ENCODE measurements at places on chromosomes 5 and 9. TPM values are rescaled to one million over a fixed set of nuclear protein-coding genes. Genes with fewer than 3 reads are reported as not detected.
A peak's percentile ranks its signal among the peaks of the same experiment; 100 is the strongest.

- DNase-seq: no peak
Measured at GRCh38 chr5:126976520-126977172, 53.7 kb downstream of the MARCHF3 start.

DNA sequence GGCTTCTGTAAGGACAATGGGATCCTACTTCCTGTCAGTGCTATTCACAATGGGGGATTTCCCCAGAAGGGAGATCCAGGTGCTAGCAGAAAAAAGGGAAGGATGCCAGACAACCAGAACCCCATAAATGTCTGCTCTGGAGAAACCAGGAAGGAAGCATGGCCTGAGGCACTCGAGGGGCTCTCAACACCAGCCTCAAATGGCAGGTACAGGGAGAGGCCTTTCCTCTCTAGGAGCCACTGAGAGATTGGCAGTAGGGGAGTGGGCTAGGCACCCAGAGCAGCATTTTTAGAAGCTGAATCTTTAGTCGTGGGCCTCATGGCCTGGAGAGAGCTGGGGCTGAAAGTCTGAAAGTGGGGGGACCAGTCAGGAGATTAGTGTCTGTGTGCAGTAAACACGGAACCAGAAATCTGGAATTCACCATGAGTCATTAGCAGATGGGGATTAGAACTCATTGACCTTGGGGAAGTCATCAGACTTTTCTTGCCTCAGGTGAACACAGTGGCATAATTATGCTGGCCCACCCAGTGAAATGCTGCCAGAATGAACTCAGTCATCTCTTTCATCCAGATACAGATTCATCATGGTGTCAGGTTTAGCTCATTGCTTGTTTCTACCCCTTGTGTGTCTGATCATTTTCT is 28.3 kb downstream of the ARHGEF28 start:
- DNase-seq: no peak

- no peak for DNase-seq
Measured at GRCh38 chr5:168596927-168597326, 17.8 kb upstream of the PANK3 start.

DNA sequence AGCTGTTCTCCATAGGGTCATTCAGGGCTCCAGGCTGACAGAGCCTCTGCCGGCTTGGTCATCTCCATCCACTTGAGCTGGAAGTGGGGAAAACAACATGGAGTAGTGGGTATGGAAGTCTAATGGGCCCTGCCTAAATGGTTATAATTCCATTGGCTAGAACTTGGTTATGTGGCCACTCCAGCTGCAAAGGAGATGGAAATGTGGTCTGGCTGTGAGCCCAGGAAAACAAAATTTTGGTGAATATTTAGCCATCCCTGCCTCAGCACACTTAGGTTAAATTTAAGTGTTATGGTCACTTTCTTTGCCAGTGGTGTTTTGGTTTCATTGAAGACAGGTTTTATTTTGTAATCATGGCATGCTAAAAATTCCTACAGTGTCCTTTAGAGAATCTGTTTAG is 112.3 kb downstream of the SMARCA2 start:
- DNase-seq: no peak

- no peak for DNase-seq
Measured at GRCh38 chr5:13944560-13945199, at the start of gene DNAH5. TSS of gene DNAH5 (minus strand) at chr5:13944688. CDS start at chr5:13944438, 250 bp downstream.

DNA sequence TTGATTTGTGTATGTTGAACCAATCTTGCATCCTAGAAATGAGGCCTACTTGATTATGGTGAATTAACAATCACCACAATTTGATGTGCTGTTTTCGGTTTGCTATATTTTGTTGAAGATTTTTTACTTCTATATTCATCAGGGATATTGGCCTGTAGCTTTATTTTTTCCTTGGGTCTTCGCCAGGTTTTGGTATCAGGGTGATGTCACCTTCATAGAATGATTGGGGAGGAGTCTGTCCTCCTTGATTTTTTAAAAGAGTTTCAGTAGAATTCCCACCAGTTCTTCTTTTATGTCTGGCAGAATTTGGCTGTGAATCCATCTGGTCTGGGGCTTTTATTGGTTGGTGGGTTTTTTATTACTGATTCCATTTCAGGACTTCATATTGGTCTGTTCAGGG is 115.2 kb downstream of the CPLANE1 start:
- DNase-seq: no peak

DNA sequence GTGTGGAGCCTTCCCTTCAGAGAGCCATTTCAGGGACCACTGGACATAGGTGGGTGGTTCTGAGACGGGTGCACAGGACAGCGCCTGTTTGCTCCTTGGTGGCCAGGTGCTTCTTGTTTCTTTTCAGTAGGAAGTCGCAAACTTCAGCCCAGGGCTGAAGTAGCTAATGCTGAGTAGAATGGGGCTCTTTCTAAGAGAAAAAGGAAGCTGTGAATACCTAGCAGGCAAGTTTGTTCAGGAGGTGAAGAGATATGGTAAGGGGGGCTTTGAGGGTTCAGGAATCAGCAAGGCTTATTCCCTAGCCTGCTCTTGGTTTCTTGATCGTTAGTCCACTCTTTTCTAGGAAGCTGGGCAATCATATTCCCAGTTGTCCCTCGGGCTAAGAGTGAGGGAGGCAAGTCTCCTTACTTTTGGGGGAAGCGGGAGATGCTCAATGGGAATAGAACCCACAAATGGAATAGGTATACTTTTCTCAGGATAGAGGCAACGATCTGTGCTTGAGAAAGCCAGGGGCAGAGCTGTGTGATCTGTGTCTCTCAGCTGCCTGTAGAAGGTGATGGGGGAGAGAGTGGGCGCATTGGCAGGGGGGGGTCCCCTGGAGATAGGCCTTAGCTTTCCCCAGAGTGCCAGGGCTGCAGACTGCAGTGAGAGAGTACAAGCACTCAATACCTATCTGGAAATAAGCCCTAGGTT is 1.9 kb upstream of the PURA start:
- DNase-seq: no peak

DNA sequence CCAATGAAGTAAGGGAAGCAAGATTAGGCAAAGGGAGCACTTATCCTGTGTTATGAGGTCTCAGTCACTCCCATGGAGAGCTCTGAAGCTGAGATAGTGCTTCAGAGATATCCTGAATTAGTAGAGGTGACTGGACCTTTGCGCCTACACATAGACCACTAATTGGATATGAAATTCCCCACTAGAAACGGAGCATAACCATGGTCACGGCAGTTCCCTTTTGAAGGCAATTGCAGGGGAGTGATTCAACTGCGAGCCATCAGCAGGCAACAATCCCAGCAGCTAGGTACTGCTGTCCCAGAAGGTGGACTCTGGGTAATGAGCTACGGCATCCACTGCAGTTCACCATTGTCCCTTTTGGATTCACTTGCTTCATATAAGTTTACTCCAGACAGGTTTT is 267.7 kb upstream of the RASA1 start:
- DNase-seq: no peak

GRCh38 chr5:82314964-82315758 is 37.0 kb upstream of the RPS23 start:
- DNase-seq: no peak

- DNase-seq: no peak
Measured at GRCh38 chr5:50550993-50551392, 109.9 kb upstream of the EMB start.

DNA sequence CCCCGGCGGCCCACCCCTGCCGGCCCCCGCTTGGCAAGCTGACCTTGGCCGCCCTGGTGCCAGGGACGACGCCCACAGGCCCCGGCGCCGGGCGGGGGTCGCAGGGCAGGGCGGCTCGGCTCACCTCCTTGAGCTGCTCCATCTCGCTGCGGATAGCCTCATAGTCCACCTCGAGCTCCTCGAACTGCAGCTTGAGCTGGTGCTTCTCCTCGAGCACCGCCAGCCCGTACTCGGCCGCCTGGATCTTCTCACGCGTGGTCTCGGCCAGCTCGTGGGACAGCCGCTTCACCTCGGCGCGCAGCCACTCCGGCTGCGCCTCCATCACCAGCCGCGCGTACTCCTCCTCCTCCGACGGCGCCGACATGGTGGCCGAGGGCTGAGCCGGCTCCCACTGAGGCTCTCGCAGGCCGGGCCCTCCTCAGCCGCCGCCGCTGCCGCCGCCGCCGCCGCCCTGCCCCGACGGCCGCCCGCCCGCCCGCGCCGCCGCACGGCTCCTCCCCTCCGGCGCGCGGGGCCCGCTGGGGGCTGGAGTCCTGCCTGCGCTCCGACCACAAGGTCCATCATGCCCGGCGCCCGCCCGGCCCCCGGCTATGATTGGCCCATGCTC is at the start of gene BICD2:
Gene BICD2, minus strand, starts transcription at position 453 of the 607 bp plus-strand sequence. Its CDS starts 89 bp downstream, at position 364.
- no peak for DNase-seq

GRCh38 chr5:136089791-136090190 is 42.9 kb upstream of the SMAD5 start:
- no peak for DNase-seq

GRCh38 chr9:89635816-89636215 is 31.0 kb downstream of the GADD45G start:
- DNase-seq: no peak

GRCh38 chr9:135068776-135069415 is 18.6 kb upstream of the OLFM1 start:
- no peak for DNase-seq

GRCh38 chr9:70639853-70640814 is 225.7 kb upstream of the KLF9 start:
- DNase-seq: no peak

- DNase-seq: no peak
Measured at GRCh38 chr9:78698371-78698770, 401.4 kb downstream of the PSAT1 start.

DNA sequence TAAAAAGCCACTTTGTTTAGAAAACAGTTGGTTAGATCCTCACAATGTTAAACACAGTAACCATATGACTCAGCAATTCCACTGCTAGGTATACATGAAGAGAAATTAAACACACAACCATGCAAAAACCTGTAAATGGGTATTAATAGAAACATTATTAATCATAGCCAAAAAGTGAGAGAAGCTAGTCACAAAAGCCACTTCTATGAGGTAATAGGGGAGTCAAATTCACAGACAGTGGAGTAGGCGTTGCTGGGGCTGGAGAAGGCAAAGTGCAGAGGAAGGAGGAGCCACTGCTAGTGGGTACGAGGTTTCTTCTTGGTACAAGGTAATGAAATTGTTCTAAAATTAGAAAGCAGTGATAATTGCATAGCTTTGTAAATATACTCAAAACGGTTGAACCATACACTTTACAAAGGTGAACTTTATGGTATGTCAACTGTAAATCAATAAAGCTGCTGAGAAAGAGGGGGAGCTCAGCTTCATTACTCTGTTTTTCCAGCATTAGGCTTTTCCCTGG is 364.4 kb downstream of the GADD45G start:
- DNase-seq: no peak

- no peak for DNase-seq
Measured at GRCh38 chr9:4575997-4576396, 85.7 kb downstream of the SLC1A1 start.

DNA sequence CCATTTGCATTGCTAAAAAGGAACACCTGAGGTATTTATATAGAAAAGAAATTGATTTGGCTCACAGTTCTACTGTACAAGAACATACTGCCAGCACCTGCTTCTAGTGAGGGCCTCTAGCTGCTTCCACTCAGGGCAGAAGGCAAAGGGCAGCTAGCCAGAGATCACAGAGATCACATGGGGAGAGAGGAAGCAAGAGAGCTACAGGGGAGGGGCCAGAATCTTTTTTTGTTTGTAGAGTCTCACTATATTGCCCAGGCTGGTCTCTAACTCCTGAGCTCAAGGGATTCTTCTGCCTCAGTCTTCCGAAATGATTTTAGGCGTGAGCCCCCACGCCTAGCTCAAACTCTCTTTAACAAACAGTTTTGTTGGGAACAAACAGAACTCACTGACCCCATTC is 6.1 kb downstream of the SLCO4C1 start:
- no peak for DNase-seq

DNA sequence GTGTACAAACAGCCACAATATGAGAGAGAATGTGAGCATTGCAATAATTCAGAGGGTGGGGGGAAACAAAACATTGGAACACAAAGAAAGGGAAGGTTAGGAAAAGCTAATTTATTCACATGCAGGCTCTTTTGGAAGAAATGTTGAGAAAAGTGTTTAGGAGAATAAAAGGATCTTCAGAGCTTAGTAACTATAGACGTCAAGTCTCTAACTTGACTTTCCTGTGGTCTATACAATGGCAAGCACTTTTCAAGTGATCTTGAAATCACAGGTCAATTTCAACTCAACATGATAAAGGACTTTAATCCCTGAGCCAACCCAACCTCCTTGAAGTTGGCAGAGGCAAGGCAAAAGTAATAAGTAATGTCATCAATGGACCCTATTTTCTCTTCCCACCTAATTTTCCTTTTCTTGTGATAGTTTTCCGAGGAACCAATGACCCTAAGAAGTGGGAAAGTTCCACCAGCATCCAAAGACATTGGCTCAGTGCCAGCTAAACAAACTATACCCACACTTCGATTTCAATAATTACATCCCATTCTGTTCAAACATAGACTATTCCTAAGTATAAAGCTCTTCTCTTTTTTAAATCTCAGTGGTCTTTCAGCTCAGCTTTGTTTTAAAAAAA is 23.7 kb downstream of the RFK start:
- no peak for DNase-seq

- DNase-seq: peak; percentile 98
Measured at GRCh38 chr5:173616577-173617118, at the start of gene BOD1. TSS of gene BOD1 (minus strand) at chr5:173616650. CDS start at chr5:173616436, 214 bp downstream.

DNA sequence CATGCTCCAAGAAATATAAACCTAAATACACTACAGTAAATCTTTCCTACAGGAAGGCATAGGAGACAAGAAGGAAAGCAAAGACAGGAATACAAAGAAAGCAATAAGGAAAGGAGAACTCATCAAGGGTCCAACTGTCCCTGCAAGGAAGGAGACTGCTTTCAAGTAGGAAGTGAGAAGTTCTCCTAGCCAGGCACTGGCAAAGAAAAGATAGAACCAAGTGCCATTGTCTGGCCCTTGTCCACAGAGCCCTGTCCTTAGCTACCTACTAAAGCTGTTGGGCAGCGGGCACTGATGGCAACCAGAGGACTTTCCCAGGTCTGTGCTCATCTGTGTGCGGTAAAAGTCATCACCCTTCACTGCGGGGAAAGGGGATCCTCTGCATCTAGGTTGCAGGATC is 108.2 kb downstream of the KLHL3 start:
- DNase-seq: no peak

- no peak for DNase-seq
Measured at GRCh38 chr9:122226142-122226757, 2.5 kb downstream of the LHX6 start.

- DNase-seq: no peak
Measured at GRCh38 chr5:175895686-175896102, 24.3 kb downstream of the CPLX2 start.

GRCh38 chr5:80369521-80369920 is 38.3 kb upstream of the ZFYVE16 start:
- DNase-seq: no peak

- DNase-seq: no peak
Measured at GRCh38 chr9:78567693-78568092, 270.8 kb downstream of the PSAT1 start.

- no peak for DNase-seq
Measured at GRCh38 chr5:135262364-135262763, 136.7 kb downstream of the MACROH2A1 start.

GRCh38 chr9:136939996-136940525 is 4.5 kb downstream of the FBXW5 start:
- DNase-seq: peak; percentile 86

PROB1 gene
- total RNA-seq: 15.8 TPM

ANXA2R gene
- 0.63 TPM for total RNA-seq

FBP2 gene
- total RNA-seq: not detected

GABRA1 gene
- total RNA-seq: not detected

SMIM33 gene
- not detected for total RNA-seq

BTNL8 gene
- total RNA-seq: 0.59 TPM

ACOT12 gene
- not detected for total RNA-seq

SVEP1 gene
- 12.7 TPM for total RNA-seq

TCERG1 gene
- 20.5 TPM for total RNA-seq

IL31RA gene
- total RNA-seq: not detected

GABRA6 gene
- not detected for total RNA-seq

IFNA21 gene
- total RNA-seq: not detected

PPP6C gene
- 28.5 TPM for total RNA-seq

SLC28A3 gene
- 4.4 TPM for total RNA-seq
